ENCODE measurements at places on chromosomes 12 and 14. TPM values are rescaled to one million over a fixed set of nuclear protein-coding genes. Genes with fewer than 3 reads are reported as not detected.

The RAD51AP1 gene
- 1.2 TPM for total RNA-seq

The RND1 gene
- 0.47 TPM for total RNA-seq

DNA sequence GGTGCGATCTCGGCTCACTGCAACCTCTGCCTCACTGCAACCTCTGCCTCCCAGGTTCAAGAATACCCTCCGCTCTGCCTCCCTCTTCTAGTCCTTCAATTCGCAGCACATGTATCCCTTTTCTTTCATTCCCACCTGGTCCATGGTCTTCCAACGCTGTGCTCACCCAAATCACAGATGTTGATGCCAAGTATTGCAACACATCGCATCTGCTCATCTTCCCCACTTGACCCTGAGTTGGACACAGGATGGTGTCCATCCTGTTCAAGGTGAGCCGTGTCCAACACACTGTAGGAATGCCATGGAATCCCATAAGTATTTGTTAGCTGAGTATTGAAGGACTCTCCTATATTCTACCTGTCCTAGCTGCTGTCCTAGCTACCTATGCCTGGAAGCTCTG is 50.6 kb upstream of the ETV6 start:
- DNase-seq = no peak

DNA sequence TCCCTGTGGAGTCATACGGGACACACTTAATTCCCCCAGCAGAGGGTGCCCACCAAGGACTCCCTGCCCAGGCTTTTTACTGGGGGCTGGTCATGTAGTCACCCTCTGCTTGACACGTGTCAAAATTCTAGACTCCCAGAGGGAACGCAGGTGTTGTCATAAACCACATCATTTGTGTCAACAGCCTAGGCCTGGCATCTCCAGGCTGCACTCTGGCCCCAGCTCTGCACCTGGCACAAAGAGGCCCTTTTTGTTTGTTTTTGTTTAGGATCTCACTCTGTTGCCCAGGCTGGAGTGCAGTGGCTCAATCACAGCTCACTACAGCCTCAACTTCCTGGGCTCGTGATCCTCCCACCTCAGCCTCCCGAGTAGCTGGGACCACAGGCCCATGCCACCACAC is 21.1 kb downstream of the BRI3BP start:
- DNase-seq = no peak

GRCh38 chr12:116080415-116080814 is 197.1 kb downstream of the MED13L start:
- no peak for DNase-seq

DNA sequence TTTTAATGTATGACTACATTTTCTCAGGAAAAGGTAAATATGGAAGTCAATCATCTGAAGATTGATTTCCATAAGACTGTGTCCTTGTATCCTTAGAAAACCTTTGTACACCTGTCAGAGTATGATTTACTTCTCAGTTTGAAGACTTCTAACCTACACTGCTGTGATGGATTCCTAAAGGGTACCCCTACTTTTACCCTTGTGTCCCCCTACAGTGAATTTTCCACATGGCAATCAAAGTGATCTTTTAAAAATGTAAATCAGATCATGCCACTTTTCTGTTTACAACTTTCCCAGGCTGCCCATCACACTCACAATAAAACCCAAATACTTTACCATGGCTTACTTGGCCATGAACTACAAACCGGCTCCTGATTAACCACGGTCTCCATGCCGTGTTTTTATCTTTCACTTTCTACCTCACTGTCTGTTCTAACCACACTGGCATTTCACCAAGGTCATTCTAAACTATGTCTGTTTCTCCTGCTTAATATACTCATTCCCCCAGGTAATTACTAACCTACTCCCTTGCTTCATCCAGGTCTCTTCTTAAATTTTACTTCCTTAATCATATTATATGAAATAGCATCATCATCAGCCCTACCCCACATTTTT is 8.1 kb downstream of the DNAI7 start:
- DNase-seq = no peak

DNA sequence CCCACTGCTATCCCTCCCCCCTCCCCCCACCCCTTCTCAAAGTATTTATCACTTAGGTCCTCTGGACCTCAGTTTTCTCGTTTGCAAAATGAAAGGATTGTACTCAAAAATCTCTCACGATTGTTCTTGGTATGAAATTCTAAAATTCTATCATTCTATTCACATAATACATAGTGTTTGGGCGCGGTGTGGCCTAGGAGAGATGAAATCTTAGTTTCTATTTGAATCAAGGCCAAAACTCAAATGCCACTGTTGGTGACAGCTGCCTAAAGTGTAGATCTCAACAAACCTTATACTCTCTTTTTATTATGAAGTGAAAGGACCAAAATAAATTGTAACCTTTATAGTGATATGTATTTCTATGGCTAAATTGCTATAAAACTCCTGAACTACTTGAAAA is 23.7 kb upstream of the YAF2 start:
- no peak for DNase-seq
